Activated T-cell treated with anti-CD3 and anti-CD28 coated beads, Interleukin-2, amount 50 U/mL, for 4 hours (primary cell): ENCODE measurements at places on chromosomes 4 and X. TPM values are rescaled to one million over a fixed set of nuclear protein-coding genes. Genes with fewer than 3 reads are reported as not detected.

Gene MAGEA6
- not detected for total RNA-seq

Gene ATXN3L
- not detected for total RNA-seq

Gene NPFFR2
- total RNA-seq = not detected

Gene VEGFC
- total RNA-seq = 0.11 TPM

Gene GYPE
- total RNA-seq = 0.27 TPM

Gene CCKAR
- total RNA-seq = not detected

Gene MPP1
- 8.0 TPM for total RNA-seq

Gene ADRA2C
- not detected for total RNA-seq

Gene FATE1
- total RNA-seq = not detected

Gene APOO
- 31.8 TPM for total RNA-seq

DNA sequence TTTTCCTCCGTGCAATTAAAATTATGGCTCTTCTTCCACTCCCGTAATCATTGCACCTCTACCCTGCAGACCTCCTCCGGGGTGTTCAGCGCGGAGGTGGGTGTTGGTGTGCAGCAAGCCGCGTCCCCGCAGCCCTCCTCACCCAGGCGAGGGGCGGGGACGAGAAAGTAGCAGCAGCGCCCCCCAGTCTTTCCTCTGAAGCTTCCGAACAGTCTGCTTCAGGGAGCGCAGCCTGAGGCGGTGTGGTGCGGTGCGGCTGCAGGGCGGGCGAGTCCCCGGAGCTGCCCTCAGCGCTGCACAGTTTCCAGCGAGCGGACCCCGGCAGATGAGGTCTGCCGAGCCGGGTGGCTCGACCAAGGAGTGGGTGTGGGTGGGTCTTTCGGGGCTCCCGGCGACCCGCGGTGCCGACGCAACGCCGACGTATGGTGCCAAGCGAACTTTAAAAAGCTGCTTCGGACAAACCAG is at the start of gene FRAS1:
FRAS1 (plus strand) TSS at position 189 of the 465 bp plus-strand sequence. CDS start 687 bp downstream, outside the sequence.
- no peak for DNase-seq

DNA sequence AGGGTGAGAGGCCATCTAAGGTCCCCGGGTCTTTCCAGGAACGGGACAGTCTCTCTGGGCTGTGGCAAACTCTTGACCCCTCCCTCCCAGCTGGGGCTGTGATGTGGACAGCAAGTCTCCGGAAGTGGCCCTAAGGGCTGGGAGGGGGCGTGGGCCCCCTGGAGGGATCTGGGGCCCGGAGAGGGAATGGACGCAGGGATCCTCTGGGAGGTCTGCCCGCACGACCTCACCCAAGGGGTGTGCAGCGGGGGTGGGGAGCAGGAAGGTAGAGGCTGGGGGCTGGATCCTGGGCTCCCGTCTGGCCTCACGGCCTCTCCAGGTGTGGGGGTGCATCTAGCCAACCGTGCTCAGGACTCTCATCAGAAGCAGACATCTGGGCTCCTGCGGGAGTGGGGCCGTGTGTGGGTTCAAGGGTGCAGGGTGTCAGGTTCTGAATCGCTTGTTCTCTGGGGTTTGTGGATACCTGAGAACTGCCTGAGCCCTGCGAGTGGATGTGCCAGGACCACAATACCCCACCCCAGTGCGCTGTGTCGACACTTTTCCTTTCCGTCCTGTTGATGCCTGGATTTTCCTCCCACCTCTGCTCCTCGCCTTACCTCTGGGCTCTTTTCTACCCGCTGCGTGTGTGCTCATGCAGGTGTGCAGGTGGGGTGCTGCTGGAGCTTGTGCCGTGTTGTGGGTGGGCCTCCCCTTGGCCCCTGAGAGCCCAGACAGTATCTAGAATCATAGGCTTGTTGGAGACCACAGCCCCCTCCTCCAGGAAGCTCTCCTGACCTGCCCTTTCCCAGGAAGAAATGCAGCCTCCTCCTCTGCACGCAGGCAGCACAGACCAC is 915 bp downstream of the CPZ start:
- no peak for DNase-seq

- DNase-seq = no peak
Observed at GRCh38 chrX:42237956-42238355, 314.6 kb upstream of the CASK start.

- DNase-seq = no peak
Observed at GRCh38 chr4:54118850-54119589, 19.1 kb downstream of the GSX2 start.

DNA sequence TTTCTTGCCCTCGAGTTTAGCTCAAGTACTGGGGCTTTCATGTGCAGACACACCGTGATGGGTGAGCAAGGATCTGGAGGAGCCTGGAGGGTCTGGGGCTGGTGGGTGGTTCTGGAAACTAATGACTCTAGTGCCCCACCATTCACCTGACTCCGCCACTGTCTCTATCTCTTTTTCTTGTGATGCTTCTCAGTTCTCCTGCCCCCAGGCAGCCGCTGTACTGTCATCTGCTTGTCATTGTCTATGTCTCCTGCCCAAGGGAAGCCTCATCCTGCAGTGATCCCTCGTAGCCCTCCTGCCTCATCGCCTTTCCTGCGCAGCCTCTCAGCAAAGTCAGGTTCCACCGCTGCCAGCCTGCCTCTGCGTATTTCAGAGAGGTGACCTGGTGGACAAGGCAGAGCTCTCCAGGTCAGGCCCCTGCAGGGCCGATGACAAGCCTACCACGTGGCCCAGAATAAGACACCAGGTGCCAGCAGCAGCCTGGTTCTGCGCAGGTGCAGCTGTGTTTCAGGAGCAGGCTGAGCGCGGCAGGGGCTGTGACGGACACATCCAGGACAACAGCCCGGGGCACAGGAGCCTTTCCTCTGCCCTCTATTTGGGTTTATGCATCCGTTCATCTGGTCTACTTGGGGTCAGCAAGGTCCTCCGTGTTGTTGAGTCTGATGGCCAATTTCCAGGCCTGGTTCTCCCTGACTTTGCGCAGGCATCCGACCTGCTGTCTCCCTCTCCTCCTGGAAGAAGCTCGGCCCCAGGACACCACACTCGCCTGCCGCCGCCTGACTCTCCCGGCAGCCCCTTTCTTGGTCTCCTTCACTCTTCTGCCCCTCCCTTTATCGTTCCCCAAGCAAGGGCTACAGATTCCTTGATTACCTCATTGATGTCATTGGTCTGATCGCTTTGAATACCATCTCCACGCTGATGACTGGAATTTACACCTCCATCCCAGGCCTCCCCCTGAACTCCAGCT is 30.9 kb upstream of the CDKN2AIP start:
- no peak for DNase-seq

DNA sequence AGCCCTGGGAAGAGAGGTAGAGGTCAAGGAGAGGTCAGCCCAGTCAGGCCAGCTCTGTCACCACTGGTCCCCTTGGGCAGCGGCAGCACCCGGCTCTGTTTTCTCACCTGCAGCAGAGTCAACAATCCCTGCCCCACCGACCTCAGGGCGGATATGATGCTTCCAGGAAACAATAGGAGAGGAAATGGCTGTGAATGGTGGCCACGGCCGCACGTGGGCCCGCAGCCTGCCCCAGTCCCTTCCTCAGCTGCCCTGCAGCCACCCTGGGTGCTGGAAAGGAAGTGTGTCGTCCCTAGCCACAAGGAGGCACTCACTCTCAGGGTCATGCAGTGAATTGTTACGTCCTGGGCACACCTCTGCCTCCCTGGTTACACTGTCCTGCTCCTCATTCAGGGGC is 92.5 kb upstream of the ENPP6 start:
- peak; percentile 33 for DNase-seq

- no peak for DNase-seq
Observed at GRCh38 chr4:140223056-140223810, 69.2 kb upstream of the MAML3 start.

GRCh38 chr4:70741867-70742658 is 20.3 kb downstream of the RUFY3 start:
- DNase-seq = no peak

GRCh38 chrX:20519826-20520225 is 253.1 kb upstream of the RPS6KA3 start:
- DNase-seq = no peak

DNA sequence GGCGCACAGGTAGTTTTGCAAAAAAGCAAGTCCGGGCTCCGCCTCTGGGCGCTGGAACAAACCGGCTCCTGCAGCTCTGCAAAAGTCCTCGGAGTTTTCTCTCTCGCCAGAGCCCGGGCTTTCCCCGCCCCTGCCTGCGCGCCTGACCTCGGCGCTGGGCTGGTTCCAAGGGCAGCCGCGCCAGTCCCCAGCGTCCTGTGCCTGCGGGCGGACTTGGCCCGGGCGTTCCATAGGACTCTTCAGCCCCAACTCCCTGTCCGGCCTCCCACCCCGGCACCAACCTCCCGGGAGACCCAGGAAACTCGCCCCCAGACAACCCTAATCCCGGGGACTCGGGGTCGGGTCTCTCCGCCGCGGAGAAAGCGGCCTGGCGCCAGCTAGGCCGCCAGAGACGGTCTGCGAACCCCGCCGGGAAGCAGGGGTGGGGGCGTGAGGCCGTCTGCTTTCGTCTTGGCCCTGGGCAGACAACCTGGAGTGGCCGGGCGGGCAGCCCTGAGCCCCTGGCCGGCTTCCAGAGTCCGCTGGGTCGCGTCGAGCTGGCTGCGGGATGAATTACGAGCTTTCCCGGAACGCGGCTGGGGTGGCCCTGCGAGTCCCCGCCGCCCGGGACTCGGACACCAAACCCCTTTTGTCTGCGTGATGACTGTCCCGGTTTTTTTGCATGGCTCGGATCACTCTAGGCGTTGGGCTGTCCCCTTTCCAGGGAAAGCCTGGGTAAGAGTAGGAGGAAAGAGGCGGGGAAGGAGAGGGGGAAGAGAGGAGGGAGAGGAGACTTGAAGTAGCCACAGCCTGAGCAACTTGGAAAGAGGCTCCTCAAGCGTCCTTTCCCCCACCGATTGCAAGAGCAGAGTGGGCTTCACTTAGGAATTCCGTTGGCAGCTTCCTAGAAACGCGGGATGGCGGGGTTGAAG is 916 bp downstream of the MXRA5 start:
- DNase-seq = no peak

DNA sequence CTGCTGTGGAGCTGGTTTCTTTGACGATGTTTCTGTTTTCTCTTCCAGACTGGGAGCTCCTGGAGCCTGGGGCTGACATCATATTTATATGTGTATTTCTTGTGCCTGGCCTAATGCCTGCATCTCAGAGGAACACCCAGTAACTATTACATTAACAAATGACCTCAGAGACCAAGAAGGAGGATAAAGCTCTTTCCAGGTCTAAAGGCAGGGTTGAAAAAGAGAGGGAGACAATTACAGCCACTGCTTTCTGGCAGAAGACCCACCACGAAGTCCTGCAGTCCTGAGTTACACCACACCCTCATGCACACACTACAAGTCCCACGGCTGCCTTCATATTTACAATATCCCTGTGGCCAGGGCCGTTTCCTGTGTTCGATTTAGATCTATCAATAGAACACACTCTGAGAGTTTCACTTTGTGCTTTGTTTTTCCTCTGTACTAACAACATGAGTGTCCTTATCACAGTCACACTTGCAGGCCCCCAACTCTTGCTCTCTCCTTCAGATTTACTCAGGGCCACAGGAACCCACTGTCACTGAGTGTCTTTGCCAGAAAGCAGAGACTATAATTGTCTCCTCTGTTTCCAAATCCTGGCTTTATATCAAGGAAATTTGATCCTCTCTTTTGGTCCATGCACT is 535.5 kb downstream of the MID1IP1 start:
- DNase-seq = no peak

DNA sequence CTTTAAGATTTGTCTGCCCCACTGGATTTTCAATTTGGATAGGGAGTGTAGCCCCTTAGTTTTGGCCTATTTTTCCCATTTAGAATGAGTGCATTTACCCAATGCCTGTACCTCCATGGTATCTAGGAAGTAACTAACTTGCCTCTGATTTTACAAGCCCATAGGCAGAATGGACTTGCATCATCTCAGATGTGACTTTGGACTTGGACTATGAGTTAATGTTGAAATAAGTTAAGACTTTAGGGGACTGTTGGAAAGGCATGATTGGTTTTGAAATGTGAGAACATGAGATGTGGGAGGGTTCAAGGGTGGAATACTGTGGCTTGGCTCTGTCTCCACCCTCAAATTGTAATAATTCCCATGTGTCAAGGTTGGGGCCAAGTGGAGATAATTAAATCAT is 2480.2 kb downstream of the PCDH7 start:
- DNase-seq = no peak

- no peak for DNase-seq
Observed at GRCh38 chr4:105966051-105966450, 70.8 kb downstream of the NPNT start.

GRCh38 chr4:179164267-179164999 is 1722.2 kb upstream of the AGA start:
- DNase-seq = no peak

- no peak for DNase-seq
Observed at GRCh38 chrX:114344756-114345349, 239.0 kb upstream of the HTR2C start.
